Stimulated activated CD4-positive, alpha-beta T cell treated with anti-CD3 and anti-CD28 coated beads, Interleukin-2, amount 100 ng/mL, for 24 hours (primary cell): ENCODE measurements at places on chromosomes 1 and 21.

DNA sequence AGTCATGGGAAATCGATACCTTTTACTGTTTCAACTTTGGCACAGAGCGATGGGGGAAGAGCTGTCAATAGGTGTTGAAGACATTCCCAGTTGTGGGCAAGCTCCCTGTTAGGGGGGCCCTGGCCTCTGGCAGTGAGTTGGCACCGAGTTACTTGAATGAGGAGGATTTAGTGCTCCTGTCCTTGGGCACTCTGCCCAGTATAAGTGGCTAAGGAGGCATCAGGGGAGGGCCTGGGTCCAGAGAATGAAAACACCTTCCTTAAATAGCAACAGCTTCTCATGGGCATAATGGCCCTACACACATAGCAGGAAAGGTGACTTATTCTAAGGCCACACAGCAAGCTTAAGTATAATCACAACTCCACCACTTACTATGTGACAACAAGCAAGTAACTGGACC is 664.4 kb downstream of the PTPRU start:
- no peak for DNase-seq

GRCh38 chr1:107919953-107920352 is 45.0 kb downstream of the VAV3 start:
- no peak for DNase-seq

DNA sequence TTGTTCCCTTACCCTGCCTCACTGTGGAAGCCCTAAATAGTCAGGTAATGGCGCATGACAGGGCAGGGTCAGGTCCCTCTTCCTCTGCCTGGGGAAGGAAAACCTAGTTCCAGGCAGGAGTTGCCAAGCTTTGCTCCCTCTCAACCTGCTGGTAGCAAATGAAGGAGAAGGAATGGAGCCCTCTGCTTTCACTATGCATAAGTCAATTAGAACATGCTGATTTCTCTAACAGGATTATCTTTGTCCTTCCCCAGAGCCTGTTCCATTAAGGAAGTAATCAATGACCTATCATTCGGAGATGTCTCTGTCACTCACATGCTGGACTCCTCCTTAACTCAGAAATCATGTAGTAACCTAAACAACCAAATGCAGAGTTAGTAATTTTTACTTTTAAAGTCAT is 161.8 kb upstream of the NFIA start:
- no peak for DNase-seq

DNA sequence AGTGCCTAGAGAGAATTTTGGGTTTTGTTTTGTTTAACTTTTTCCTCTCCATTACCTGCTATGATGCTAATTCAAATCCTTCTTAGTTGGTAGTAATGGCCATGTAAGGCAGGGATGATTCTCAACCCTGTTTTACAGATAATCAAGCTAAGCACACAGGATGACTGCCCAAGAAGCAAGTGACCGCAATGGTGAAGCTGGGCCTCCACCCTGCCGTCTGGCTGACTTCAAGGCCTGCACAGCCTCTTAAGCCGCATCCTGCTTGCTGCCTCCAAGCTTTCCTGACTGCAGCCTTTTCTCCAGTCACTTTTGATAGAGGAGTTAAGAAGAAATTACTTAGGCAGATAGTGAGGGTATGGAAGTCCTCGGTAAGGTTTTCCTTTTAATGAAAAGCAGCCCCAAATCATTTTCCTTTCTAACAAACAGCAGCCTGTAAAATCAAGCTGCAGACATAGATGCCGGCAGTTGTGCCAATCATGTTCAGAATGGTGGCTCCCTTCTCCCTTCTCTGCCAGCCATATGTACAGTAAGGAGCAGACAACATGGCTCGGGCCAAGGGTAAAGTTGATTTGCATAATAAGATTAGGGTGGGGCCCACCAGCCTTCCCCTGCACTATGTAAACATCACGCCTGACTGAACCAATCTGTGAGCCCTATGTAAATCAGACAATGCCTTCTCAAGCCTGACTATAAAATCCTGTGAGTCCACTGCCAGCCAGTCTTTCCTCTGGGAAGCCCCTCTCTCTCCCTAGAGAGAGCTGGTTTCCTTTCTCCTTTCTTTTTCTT is 8.8 kb upstream of the CTBS start:
- DNase-seq = no peak

DNA sequence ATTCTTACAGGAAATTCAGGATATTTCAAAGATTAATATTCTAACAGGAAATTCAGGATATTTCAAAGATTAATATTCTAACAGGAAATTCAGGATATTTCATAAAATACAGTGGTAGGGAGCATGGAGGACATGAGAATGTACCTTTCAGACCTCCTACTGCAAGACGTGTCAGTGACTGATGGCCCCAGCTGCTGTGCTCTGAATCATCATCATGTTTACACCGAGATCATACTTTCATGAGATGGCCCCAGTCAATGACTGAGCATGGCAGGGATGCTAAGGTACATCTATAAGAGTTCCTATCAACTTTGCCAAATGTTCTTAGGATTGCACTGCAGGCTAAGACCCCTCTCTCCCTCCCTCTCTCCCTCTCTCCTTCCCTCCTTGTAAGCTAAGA is 69.0 kb downstream of the HFM1 start:
- no peak for DNase-seq

DNA sequence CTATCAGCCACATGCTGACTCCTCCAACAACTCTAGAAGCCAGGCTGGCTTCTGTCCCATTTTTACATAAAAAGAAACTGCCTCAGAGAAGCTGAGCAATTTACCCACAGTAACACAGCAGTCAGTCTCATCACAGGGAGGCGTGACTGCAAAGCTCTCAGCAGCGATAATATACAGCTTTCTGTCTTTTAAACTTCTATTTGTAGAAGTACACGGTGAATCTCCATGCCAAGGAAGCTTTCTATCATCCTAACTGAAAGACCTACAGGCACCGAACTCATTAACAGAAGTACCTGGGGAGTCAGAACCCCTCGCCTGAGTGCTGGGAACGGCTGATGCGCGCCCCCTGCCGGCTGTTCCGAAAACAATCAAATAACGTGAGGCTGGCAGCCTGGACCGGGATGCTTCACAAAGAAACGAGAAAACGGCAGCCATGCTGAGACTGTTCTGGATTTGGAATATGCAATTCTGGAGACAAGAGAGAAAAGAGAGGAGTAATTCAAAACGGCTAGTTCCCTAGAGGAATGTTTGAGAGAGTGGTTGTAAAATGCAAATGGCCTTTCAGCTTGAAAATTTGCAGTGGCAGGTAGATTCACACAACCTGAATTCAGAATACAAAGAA is 43.5 kb upstream of the RAB4A start:
- DNase-seq = peak; percentile 84

GRCh38 chr1:44421446-44421884 is 16.4 kb downstream of the RNF220 start:
- no peak for DNase-seq

DNA sequence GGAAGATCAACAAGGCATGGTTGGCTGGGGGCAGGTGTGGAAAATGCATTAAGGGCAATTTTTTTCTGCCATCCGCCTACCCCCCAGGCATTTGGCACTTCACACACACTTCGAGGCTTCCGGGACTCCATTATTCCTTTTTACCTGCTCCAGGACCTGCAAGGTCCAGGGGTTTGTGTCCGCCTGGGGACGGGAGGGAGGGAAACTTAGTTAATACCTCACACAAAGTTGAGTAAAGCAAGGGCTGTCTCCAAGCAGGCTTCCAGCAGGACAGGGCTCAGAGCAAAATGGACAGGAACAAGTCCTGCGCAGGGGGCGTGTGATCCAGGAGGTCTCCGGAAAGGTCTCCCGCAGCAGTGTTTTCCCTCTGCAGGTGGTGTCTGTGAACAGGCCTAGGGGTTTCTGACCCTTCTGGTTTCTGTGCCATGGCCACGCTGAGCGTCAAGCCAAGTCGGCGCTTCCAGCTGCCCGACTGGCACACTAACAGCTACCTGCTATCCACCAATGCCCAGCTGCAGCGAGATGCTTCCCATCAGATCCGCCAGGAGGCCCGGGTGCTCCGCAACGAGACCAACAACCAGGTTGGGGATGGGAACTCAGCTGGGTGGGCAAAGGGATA is 712 bp downstream of the TEKT2 start:
- no peak for DNase-seq

GRCh38 chr1:228376651-228377631 is 29.7 kb downstream of the TRIM11 start:
- no peak for DNase-seq

GRCh38 chr1:219000631-219001030 is 173.0 kb upstream of the LYPLAL1 start:
- no peak for DNase-seq

DNA sequence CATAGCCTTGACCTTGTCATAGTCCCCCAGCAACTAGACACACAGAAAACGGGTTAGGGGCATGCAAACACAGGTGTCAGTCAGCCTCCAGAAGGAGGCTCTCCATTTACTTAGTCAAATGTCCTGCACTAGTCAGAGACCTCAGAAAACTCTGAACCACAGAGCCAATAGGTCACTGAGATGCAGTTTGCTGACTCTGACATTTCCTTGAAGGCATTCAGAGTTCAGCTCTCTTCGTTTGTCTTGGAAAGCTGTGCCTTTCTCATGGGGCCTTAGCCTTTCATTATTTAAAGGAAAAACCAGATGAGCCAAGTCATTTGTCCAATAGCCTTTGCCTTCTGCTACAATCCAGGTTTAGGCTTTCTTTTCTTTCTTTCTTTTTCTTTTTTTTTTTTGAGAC is 3.5 kb downstream of the OLFML2B start:
- no peak for DNase-seq

DNA sequence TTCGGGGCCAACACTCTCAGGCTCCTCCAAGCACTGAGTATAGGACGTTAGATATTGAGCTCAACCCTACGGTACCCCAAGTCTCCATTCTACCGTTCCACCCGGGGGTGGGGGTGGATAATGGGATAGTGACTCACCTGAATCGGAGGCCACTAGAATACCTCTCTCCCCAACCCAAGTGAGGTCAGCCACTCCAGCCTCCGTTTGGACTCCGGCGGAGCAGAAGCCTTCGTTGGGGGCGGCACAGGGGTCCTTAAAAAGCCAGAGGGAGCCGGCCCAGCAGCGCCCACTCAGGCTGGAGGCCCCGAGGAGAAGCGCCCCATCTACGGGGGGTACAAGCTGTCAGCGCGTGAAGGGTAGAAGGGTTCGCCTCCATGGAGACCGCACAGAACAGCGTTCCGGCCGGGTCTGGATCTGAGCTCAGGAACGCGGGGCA is 556 bp downstream of the WDR77 start:
- peak; percentile 33 for DNase-seq

- no peak for DNase-seq
These were observed 71.3 kb downstream of the GRIK3 start for GRCh38 chr1:36963006-36963405.

DNA sequence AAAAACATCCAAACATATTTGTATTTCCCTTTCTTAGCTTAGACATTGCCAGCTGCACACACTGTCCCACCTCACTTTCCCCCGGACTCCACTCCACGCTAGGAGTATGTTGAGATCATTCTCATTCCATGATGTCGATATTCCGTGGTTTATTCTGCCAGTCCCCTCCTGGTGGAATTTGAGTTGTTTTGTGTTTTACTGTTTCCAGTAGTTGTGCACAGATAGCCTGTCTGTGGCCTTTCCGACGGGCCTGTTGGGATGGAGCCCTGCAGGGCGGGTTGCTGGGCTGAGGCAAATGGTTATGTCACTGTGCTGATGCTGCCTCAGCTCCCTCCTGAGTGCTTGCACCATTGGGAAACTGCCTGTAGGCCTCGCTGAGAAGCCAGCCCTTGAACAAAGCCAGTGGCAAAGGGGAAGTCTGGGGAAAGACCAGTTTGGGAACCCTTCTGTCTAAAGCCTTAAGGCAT is 12.8 kb downstream of the TRAPPC10 start:
- DNase-seq = no peak

DNA sequence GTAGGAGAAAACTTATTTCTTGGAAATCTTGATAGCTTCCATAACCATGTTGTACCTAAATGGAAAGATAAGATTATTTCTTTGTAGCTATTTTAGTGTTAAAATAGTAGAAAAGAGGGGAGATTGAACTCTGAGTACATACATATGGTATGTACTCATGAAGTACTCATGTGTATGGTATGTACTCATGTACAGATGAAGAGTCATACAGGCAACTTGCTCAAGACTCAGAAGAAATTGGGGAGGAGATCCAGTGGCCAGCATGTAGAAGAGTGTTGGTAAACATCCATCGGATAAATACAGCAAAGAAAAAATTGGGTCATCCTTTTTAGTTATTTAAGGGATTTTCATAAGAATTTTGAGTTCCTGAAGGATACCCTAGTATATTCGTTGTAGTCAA is 29.0 kb downstream of the MDM4 start:
- DNase-seq = no peak

DNA sequence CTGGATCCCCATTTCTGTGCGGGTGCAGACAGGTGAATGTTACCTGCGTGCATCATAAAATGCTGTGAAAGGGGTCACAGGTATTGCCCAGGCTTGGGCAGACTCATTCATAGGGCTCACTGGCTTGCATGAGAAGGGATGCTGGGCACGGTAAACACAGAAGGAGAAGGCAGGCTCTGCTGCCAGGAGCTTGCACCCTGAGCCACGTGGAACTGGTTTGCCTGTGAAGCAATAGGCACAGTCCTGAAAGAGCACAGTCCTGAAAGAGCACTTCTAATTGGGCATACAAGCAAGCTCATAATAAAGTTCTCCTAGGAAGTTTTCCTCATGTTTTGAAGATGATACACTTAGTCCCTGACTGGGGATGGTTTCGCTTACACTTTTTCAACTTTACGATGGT is 40.9 kb downstream of the GALNT2 start:
- DNase-seq = no peak

GRCh38 chr1:151213560-151213959 is 15.2 kb downstream of the PIP5K1A start:
- no peak for DNase-seq

GRCh38 chr1:53473463-53473862 is 14.3 kb downstream of the DMRTB1 start:
- no peak for DNase-seq

GRCh38 chr1:53378932-53379661 is 51.2 kb upstream of the LRP8 start:
- no peak for DNase-seq

GRCh38 chr21:31476263-31477022 is 132.4 kb upstream of the TIAM1 start:
- DNase-seq = no peak

- DNase-seq = no peak
These were observed 137.7 kb upstream of the ADGRL2 start for GRCh38 chr1:81662913-81663526.

DNA sequence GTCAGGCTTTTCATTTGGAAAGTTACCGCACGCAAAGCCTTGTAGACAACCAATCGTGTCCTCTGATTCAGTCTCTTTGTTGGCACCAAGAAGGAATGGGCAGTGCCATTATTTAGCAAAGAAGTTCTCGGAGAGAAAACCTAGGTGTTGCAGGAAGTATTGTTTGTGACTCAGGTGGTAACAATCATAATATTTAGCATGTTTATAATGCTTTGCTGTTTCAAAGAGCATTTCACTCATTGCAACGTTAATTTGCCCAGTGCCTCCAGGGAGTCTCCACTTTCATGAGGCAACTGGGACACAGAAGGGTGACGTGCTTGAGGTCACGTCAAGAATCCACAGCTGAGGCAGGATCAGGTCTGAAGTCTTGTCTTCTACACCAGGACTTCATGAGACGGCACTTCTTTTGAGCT is 31.4 kb downstream of the STPG1 start:
- DNase-seq = no peak

GRCh38 chr1:92838519-92838918 is 6.7 kb downstream of the RPL5 start:
- no peak for DNase-seq
